ENCODE measurements at places on chromosomes 16 and 17.

DNA sequence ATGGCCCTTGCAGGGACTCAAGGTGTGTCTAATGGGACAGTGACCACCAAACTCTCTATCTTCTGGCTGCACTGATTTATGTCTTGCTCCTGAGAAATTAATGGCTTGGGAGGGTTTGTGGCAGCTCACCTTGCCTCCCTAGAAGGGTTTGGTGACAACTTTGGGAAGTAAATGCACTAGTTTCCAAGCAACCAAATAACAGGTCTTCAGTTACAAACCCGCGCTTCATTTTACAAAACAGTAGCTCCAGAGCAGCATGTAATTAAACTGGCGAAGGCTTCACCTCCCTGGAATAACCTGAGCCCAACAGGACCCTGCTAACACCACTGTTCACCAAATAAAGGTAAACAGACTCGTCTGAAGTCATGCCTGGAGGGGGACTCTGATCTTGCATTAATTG, 318.3 kb downstream of the SLC39A11 start:
- DNase-seq, result no peak

GRCh38 chr16:57937861-57938260, 33.1 kb downstream of the CNGB1 start:
- DNase-seq, result no peak

DNA sequence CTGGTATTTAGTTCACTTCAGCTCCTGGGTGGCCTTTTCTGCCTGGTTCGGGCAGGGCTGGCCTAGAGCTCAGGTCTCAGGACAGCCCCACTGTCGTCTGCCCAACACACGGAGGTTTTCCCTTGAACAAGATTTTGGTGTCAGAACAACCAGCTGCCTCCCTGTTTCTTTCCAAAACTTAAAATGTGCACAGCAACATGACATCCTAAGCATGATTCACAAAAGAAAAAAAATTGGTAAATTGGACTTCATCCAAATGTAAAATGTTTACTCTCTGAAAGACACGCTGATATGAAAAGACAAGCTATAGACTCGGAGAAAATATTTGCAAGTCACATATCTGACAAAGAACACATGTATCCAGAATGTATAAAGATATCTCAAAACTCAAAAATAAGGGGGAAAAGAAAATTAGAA, 197.8 kb upstream of the CHMP6 start:
- DNase-seq, result no peak

GRCh38 chr16:9849697-9850245, 332.5 kb downstream of the GRIN2A start:
- DNase-seq, result no peak

DNA sequence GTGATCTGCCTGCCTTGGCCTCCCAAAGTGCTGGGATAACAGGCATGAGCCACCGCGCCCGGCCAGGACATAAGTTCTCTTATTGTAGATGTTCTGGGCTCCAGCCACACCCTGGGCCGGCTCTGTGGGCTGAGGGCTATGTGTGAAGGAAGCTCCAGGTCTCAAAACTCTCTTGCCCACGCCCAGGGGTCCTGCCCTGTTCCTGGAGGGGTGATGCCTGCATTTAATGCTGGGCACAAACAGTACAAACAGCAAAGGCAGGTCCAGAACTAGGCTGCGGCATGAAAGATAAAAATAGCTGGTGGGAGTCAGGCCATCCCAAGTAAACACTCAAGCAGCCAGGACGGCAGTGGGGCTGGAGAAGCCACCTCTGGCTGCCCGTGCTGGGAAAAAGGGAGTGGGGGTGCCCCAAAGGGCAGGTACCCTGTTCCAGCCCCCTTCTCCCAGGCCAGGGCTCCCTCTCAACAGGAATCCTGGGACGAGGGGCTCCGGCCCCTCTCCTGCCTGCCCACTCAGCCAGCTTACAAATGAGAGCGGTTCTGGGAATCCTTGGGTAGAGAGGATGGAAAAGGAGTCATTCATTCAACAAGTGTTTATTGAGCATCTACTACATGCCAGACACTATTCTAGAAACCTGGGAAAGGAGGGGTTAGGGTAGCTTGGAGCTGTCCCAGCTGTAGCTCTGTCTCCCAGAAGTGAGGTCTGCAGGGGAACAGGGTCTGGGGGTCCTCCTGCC, 4.6 kb downstream of the TRIM47 start:
- no peak for DNase-seq

DNA sequence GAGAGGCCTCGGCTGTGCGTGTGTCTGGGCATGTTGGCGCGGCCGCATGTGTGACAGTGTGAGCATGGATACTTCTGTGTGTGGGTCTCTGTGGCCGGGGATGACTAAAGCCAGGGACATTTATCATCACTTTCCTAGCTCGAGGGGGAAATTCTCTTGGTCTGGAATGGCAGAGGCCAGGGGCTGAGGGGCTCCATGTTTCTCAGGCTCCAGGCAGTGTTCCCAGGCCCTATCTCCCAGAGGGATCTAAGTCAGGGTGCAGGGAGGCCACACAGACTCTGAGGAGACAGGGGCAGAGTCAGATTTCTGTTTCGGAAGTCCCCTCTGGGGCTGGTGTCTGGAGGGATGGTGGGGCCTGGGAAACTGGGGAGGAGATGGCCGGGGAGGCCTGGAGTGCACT, 23.7 kb upstream of the SPNS2 start:
- DNase-seq, result no peak

DNA sequence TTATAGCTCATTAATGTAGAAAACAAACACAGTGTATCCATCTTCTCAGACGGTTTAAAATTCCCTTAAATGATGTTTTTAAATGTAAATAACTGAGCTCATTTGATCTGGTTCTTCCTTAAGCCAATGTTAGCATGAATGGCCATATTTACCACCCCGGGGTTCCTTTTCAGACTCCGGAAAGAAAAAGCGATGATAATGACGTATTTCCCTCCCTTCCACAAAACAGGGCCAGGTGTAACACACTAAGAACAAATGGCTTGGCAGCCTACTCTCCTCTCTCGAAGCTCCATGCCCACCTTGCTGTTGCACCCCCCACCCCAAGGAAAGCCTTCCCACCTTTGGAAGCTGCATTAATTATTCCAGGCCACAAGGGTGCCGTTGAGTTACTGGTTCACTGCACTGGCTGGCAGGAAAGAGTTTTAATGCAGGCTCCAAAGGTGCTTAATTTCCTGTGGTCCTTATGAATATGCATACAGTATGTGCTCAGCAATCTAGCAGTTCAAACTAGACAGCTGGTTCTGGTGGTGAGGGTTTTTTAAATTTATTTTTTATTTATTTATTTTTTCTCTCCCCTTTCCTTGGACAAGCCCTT, 378.9 kb downstream of the WWOX start:
- DNase-seq, result no peak

DNA sequence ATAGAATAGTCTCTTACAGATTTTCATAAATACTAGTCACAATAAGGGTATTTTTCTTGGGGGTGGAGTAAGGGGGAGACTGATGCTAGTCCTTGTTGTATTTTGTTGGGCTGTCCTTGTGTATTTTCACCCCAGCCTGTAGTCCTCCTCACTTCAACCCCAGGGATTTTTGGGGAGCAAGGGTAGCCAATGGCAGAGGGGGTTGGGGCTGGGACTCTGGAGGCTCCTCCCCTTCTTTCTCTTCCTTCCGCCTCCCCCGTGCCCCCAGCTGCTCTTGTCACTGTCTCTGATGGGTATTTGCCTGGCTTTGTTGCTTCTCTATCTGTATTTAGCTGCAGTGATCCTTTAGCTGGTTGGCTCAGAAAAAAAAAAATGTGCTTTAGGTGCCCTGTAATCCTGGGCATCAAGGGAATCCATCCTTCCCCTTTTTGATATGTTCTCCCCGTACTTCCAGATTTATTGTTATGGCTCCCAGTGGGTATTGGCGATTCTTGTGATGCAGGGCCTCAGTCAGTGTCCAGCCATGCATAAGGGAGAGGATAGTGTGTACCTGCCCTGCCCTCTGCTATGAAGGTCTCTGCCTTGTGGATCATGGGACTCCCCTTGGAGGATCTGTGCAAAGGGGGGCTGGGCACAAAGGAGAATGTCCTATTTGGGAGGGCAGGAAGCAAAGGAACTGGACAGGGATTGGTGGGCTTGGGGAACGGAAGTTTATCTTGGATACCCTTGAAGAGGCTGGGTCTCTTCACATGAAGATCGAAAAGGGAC, 16.5 kb downstream of the SNF8 start:
- DNase-seq, result no peak

DNA sequence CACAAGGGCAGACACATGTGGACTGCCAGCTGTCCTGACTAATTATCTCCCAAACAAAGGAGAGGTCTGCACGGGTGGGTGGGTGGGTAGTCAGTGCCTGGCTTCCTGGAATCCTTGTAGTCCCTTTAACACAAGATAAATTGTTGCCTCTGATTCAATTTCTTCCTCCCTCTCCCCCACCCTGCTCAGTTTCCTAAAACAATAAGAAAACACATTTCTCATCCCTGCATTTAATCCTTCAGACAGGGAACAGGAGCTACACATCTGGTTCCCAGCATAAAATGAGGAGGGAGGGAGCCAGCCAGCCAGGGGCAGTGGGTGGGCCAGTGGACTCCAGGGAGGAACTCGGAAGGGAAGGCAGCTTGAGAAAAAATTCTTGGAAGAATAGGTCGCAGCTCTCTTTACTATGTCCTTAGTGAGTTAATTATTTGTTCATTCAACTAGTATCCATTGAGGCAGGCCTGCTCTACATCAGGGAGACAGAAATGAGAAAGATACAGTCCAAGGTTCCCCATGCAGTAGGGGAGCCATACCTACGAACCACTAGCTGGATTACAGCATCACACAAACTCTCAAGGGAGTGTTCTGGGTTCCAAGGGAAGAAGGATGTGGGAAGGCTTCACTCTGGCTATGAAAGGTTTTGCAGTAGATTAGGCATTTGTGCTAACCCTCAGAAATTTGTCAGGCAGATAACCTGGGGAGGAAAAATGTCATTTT, 58.3 kb downstream of the CCT6B start:
- DNase-seq, result no peak

DNA sequence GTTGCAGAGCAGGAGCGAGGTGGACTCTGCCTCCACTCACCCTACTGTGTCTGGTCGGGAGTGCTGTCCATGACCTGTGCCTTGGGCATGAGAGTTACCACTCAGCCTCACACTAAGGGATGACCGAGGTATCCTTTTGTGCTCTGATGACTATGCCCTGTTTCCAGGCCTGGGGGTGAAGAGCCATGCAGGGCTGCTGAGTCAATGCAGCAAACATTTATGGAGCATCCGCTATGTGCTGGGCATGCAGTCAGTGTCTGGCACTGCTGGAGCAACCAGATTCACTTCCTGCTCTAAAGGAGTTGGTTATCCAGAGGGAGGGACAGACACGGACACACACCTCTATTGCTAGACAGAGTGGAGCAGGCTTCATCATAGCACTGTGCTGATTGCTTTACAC, 7.6 kb upstream of the HNF1B start:
- DNase-seq, result no peak
